ENCODE measurements at places on chromosomes 3 and 15.

GRCh38 chr15:92002666-92003065, 149.2 kb downstream of the SLCO3A1 start:
- H3K4me1 ChIP-seq = no peaks in the 10 kb centered on the region
- no peaks in the 10 kb centered on the region for H3K27me3 ChIP-seq
- no peaks in the 10 kb centered on the region for H3K36me3 ChIP-seq
- no peak for DNase-seq
- H3K27ac ChIP-seq = no peak overlapping the region
- no peak overlapping the region for H3K4me3 ChIP-seq

DNA sequence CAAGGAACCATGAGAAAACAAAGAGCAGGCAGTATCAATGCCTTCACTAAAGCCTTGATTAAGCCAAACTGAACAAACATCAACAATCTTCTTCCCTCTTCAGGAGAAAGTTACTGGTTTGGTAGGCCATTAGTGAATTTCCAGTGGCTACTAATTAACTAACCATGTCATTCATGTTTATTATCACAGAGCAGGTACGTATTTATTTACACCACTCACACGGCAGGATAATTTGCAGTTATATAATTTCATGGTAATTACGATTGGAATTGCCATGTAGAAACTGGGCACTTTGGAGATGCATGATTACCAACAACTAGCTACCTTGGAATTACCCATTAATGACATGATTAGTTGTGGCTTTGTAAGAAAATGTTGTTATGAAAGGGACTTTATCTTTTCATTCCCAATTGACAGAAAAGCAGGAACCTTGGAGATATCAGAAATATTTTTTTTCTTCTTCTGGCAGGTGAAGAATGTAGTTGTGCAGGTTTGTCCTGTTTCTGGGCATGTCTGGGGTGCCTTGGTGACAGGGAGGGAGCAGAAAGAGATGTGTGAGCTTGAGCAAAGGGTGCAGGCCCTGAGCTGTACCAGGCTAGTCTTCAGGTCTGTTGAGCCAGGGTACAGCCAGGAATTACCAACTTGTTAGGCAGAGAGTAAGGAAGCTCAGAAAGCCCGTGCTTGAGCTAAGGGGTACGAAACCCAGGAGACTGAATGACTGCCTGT, 310.7 kb downstream of the RORA start:
- peak overlapping the region; percentile 71 for H3K27ac ChIP-seq
- H3K27me3 ChIP-seq = no peaks in the 10 kb centered on the region
- no peak for DNase-seq
- no peak overlapping the region for H3K4me3 ChIP-seq

DNA sequence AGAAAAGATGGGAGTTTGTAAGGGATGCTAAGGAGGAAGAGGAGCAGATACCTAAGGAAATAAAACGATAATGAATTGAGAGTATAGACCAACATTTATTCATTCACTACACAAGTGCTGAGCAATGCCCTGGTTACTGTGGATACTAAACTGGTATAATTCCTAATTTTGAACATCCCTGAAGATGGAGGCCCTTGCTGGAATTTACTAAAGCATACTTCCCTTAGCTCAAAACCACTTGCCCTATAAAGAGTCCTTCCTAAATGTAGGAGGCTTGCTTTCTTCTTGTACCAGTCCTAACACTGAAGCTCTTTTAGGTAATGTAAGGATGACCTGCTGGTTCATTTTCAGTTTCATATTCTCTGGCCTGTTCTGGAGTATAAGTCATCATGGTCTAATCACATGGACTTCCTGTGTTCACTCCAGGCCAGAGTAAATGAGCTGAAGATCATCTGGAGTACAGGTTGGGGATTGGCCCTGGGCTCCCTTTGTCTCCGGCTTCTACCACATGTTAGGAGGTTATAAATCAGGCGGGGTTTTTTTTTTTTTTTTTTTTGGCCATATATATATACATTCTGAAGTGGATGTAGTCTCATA, 40.1 kb upstream of the MTMR10 start:
- no peak overlapping the region for H3K4me3 ChIP-seq
- H3K27ac ChIP-seq = no peak overlapping the region
- no peaks in the 10 kb centered on the region for H3K4me1 ChIP-seq
- DNase-seq = no peak
- no peaks in the 10 kb centered on the region for H3K36me3 ChIP-seq

DNA sequence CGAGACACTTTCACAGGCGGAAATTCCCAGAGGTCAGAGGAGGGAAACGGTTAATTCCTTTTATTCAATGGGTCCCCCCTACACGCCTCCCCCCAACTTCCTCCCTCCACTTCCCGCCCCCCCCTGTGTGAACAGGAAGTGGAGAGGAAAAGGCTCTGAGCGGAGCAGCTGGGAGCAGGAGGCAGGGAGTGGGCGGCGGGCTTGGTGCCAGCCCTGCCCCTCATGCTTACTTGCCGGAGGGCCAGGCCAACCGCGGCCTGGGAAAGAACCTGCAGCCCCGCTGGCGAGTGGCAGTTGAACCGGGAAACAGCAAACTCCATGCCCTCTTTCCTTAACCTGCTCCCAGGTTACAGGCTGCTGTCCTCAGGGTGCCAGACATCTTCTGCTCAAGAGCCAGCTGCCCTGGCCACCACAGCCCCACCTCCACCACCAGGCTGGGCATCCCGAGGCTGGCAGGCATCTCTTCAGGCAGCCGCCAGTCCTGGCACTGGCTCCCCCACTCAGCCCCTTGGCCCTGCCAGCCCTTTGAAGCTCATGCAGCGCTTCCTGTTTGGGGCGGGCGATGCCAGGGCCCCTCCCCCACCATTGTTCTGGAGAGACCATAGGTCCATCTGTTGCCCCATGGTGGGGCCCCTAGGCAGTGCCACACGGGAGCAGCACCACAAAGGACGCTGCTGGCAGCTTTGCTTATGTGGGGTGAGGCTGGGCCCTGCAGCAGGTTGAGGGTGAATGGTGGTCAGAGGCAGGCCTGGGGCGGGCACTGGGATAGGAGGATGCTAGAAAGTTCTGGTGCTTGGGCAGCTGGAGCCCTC, 12.9 kb downstream of the VPS18 start:
- DNase-seq = peak; percentile 55
- H3K27ac ChIP-seq = peak overlapping the region; percentile 98

GRCh38 chr3:77348244-77348855, 308.5 kb downstream of the ROBO2 start:
- DNase-seq = no peak
- H3K4me3 ChIP-seq = no peak overlapping the region
- no peaks in the 10 kb centered on the region for H3K36me3 ChIP-seq
- H3K27ac ChIP-seq = no peak overlapping the region

DNA sequence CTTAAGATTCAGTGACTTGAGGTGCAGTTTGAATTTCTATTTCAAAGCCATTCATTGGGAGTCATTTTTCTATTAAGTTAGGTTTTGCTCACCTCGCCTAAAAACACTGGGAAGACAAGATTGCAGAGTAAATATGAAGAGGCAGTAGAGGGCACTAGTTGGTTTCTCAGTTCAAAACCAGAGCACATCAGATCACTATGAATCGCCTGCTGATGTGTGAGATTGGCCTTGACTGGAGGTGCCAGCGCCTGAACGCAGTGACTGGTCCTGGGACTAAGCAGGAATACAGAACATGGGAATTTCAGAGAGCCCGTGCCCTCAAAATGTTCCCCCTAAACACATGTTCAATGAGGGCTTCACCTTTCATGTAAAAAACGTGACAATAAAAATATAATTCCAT, 229.0 kb downstream of the ITPR1 start:
- H3K27ac ChIP-seq = peak overlapping the region; percentile 83
- H3K36me3 ChIP-seq = no peaks in the 10 kb centered on the region
- H3K27me3 ChIP-seq = no peaks in the 10 kb centered on the region
- H3K4me3 ChIP-seq = no peak overlapping the region

- H3K27me3 ChIP-seq = no peaks in the 10 kb centered on the region
- no peak overlapping the region for H3K4me3 ChIP-seq
- no peaks in the 10 kb centered on the region for H3K4me1 ChIP-seq
- no peak for DNase-seq
These were observed 31.3 kb upstream of the PIK3CA start for GRCh38 chr3:179116816-179117215.

GRCh38 chr3:193932136-193932535, 203.8 kb upstream of the HES1 start:
- no peaks in the 10 kb centered on the region for H3K27me3 ChIP-seq
- no peak for DNase-seq
- H3K36me3 ChIP-seq = no peaks in the 10 kb centered on the region
- H3K27ac ChIP-seq = no peak overlapping the region
- no peak overlapping the region for H3K4me3 ChIP-seq

- peak overlapping the region; percentile 79 for H3K4me3 ChIP-seq
- H3K36me3 ChIP-seq = no peaks in the 10 kb centered on the region
- peaks cover 3% of the 10 kb centered on the region for H3K4me1 ChIP-seq
- H3K27me3 ChIP-seq = no peaks in the 10 kb centered on the region
- peak overlapping the region; percentile 97 for H3K27ac ChIP-seq
These were observed 11.7 kb downstream of the GNB5 start for GRCh38 chr15:52179278-52180195.

GRCh38 chr3:148866261-148866660, 1.2 kb downstream of the CPA3 start:
- H3K27ac ChIP-seq = no peak overlapping the region
- H3K4me3 ChIP-seq = no peak overlapping the region
- no peaks in the 10 kb centered on the region for H3K27me3 ChIP-seq
- no peaks in the 10 kb centered on the region for H3K36me3 ChIP-seq
- DNase-seq = no peak

DNA sequence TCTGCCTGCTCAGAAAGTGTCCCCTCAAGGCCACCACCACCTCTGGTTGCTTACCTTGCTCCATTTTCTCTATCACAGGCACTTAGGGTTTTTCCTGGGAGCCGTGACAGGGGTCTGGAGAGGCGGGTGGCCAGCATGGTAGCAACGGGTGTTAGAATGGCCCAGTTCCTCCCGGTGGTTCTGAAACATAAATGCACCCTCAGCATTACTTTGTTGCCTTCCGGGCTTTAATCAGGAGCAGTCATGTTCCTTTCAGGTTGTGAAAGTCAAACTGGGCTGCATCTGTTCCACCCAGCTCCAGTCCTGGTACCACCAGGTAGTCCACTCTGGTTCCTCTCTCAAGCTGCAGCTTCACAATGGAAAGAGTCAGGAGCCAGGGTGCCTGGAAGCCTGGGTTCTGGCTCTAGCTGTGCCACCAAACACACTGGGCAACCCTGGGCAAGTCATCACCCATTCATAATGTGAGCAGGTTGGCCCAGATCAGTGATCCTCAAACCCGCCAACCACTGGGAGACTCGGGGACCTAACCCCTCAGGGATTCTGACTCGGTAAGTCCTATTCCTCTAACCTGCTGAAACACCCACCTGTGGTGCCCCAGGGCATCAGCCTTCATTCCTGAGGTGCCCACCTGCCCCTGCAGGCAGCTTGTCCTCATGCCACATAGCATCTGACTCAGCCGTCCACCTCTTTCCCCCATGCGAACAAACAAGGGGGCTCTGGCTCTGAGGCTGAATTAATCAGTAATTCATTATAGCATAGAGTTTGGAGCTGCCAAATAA, 9.3 kb downstream of the BDH1 start:
- H3K4me3 ChIP-seq = no peak overlapping the region
- no peaks in the 10 kb centered on the region for H3K27me3 ChIP-seq
- no peaks in the 10 kb centered on the region for H3K4me1 ChIP-seq
- no peak for DNase-seq

DNA sequence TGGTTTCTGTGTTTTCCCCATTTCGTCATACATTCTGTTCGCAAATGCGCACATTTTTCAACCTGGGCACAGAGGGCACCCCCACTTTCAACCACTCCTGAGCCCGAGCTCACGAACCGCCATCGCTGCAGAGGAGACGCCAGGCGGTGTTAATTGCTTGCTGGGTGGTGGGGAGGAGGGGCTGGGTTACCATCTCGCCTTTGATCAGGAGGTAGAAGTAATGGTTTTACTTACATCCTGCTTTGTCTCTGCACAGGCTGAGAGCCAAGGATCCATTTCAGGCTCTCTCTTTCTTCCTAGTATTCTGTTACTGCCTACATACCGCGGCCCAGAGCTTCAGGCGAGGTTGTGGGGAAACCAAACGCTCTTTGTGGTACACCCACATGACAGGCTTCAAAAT, 177.3 kb upstream of the WNT5A start:
- no peaks in the 10 kb centered on the region for H3K4me1 ChIP-seq
- H3K4me3 ChIP-seq = no peak overlapping the region
- H3K27me3 ChIP-seq = no peaks in the 10 kb centered on the region

DNA sequence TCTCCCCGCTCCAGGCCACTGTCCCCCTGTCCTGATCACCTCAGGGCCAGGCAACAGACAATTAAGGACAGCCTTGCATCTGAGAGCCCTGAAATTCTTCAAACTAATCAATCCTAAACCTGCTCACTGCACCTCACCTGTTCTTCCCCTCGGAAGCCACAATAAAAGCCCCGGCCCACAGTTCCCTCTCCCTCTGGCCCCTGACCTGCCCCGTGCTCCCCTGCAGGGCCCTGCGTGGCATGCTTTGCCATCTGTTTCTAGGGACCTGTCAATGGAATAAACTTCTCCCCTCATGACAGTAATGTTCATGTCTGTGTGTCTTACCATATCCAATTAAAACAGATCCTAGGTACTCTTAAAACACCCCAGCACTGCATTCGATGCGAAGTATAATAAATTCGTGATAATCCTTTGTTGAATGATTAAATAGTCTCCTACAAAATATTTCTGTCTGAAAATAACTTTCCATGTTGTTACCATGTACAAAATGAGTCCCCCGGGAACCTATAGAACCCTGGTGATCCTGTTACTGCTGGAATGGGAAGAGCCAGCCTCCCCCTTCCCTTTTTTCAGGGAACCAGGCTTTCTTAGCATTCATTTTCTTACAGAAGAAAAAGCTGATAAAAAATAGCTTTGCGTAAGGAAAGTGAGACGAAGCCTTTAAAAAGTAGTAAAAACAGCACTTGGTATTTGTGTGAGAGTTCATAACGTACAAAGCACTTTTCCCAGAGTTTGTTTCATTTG, 59.0 kb downstream of the ABTB1 start:
- H3K4me1 ChIP-seq = peaks cover 4% of the 10 kb centered on the region
- no peak overlapping the region for H3K4me3 ChIP-seq
- DNase-seq = no peak
- no peak overlapping the region for H3K27ac ChIP-seq
- H3K27me3 ChIP-seq = no peaks in the 10 kb centered on the region
- no peaks in the 10 kb centered on the region for H3K36me3 ChIP-seq

- H3K36me3 ChIP-seq = no peaks in the 10 kb centered on the region
- no peak overlapping the region for H3K27ac ChIP-seq
- H3K4me3 ChIP-seq = no peak overlapping the region
- H3K27me3 ChIP-seq = no peaks in the 10 kb centered on the region
- DNase-seq = no peak
These were observed 29.5 kb downstream of the DNAH1 start for GRCh38 chr3:52345521-52346109.

DNA sequence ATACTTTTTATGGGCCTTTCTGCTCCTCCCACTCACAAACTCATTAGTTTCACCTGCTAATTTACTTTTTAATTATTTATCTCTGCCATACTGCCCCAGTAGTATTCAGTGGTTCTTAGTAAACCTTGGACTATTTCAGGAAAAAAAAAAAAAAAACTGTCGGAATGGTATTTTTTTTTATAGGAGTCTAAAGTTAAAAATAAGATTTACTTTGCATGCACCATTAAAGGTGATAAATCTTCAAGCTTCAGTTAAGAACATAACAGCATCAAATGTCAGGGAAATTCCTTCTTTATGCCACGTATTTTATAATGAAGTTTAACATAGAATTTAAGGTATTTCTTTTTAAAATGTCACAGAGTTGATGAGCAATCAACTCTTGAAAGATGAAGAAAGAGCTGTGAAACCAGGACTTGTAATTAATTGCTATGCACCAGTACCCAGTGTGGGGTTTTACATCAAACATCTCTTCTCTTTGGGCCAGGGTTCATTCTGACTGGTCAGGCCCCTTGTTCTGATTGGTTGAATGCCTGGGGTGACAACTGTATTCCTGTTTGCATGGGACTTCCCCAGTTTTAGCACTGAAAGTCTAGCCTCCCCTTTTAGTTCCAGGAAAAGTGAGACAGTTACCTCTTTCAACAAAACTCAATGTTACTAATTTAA, 40.3 kb upstream of the PTPRG start:
- no peak overlapping the region for H3K27ac ChIP-seq
- DNase-seq = no peak
- H3K36me3 ChIP-seq = no peaks in the 10 kb centered on the region
- H3K4me3 ChIP-seq = no peak overlapping the region
- no peaks in the 10 kb centered on the region for H3K4me1 ChIP-seq

Measured in breast epithelium (tissue), 4 donors.